ENCODE measurements at places on chromosomes 5 and 9.
A peak's percentile ranks its signal among the peaks of the same experiment; 100 is the strongest.

DNA sequence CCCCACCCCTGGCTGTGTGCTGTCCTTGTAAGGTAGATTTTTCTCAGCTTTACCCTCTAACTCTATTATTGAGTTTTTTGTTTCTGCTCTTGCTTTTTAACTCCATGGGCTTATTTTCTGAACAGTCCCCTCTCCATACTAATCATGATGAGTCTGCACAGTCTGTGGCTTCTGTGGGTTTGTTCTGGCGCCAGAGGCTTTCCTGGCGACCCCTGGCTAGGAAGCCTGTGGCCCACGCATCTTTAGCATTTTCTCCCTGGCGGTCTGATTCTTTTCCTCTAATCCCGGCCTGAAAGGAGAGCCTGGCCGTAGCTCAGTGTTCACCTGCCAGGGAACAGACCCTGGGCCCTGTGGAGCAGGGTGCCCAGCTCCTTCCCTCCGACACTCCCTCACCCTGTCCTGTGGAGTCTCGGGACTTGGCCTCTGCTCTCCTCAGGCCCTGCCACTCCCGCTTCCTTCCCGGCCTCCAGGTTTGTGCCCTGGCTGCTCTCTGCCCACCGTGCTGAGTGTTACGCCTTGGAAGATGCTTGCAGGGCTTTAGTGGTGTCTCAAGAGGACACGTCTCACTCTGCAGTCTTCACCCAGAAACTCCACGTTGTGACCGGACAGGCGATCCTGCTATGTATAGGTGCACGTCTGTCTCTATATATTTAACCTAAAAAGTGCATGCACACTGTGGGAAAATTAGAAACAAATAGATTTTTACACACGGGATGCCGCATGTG lies 31.7 kb upstream of the LRRC14B start:
- DNase-seq, result peak; percentile 21

- DNase-seq, result no peak
Measured at GRCh38 chr5:145775411-145775810, 59.7 kb downstream of the PRELID2 start.

- no peak for DNase-seq
Measured at GRCh38 chr5:139688751-139689372, 40.7 kb downstream of the CXXC5 start.

- no peak for DNase-seq
Measured at GRCh38 chr5:101977729-101978345, 318.2 kb downstream of the SLCO4C1 start.

- no peak for DNase-seq
Measured at GRCh38 chr9:112608851-112609250, 109.1 kb downstream of the INIP start.

GRCh38 chr9:116717150-116717549 lies 30.0 kb downstream of the TRIM32 start:
- DNase-seq, result peak; percentile 60
